Pulmonary artery endothelial cell (primary cell): ENCODE measurements at places on chromosomes 6 and 20. TPM values are rescaled to one million over a fixed set of nuclear protein-coding genes. Genes with fewer than 3 reads are reported as not detected.

PHACTR1 gene
- 5.8 and 7.0 TPM in 2 replicates for total RNA-seq

DNA sequence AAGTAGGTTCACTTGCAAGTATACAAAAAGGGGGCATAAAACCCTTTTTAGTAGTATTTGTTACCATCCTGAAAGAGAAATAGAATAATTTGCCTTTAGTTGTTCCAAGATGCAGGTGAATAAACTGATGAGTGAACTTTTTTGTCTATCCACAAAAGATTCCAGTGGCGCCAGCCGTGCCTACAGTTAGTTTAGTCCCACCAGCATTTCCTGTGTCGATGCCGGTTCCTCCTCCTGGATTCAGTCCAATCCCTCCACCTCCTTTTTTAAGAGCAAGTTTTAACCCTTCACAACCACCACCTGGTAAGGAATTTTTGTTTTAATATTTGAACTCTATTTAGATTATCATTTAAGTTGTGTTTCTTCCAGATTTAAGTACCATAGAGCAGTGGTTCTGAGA, 90.9 kb downstream of the SCAF8 start:
- DNase-seq = no peak

ECT2L gene
- total RNA-seq = not detected in 2 replicates

GLP1R gene
- total RNA-seq = not detected in 2 replicates

DNA sequence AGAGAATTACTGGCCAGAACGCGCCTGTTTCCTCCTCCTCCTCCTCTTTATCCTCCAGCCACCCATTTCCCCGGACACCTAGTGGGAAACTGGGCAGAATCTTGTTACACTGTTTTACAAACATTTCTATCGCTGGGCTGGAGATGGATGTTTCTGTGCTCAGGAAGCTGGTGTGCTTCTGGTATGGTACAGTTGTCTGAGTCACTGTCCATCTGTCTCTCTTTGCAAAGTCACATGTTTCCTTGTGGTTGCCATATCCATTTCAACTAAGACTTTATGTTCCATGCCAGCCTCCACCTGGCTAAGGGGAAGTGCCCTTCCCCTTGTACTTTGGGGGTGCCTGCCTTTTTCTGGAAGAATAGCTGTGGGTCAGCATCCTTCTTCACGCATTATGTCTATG, 52.9 kb upstream of the SLC22A16 start:
- DNase-seq = no peak

DNA sequence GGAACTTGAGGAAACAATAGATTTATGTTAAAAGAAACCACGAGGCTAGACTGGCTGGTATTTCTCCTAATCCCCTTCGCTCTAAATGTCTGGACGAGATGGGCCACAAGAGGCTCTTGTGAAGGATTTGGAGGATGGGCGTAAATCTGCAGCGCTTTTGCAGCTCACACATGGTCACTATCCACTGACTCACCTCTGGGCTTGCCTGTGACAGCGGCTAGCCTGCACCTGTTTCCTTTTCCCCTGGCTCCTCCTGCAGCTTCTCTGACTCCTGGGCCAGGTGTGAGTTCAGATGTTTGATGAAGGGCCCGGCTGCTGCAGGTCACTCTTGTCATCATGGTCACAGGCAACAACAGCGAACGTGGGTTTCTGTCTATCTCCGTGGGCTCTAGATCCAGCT, 629.4 kb downstream of the CBLN4 start:
- DNase-seq = no peak

DNA sequence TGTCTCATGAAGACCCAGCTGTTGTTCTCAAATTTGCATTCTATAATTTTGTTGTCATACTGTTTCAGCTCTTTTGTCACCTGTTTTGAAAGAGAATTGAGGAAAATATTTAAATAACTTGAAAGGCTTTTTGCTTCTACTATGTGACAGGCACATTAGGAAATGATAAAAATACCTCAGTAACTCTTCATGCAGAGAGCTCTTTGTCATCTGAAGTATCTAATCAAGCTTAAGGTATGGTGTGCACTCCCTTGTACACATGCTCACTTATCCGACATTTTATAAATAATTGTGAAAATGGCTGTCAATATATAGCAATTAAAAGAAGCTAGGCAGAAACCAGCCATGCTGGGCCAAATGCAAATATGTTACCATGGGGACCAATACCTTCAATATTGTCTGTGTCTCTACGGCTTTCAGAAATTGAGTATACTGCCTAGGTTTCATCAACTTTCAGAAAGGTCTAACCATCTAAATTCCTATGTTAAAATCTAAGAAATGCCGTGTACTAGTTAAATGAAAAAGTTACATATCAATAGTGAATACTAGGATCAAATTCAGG, 349.0 kb downstream of the RNGTT start:
- DNase-seq = no peak
